Tracheal epithelial cell (primary cell): ENCODE measurements at places on chromosomes 16 and 17. TPM values are rescaled to one million over a fixed set of nuclear protein-coding genes. Genes with fewer than 3 reads are reported as not detected.

RPRML gene
- not detected in 2 replicates for total RNA-seq

NPIPB13 gene
- 0.72 and 2.8 TPM in 2 replicates for total RNA-seq

CHRNE gene
- 0.24 and 0.64 TPM in 2 replicates for total RNA-seq

LAT gene
- 0.48 and 0.85 TPM in 2 replicates for total RNA-seq

AIPL1 gene
- total RNA-seq, result not detected in 2 replicates

DOC2B gene
- 0.64 and 1.7 TPM in 2 replicates for total RNA-seq

SSTR5 gene
- not detected in 2 replicates for total RNA-seq

HOXB3 gene
- 0.43 and 2.7 TPM in 2 replicates for total RNA-seq

PITPNM3 gene
- 15.4 and 47.5 TPM in 2 replicates for total RNA-seq

GLTPD2 gene
- total RNA-seq, result not detected in 2 replicates

SNAI3 gene
- total RNA-seq, result under 0.01 TPM in 1 of 2 replicates, not detected in the other

LPCAT2 gene
- 9.4 and 18.5 TPM in 2 replicates for total RNA-seq

ZFPM1 gene
- 1.7 and 1.9 TPM in 2 replicates for total RNA-seq

CLEC18B gene
- 2.4 TPM in 1 of 2 replicates, not detected in the other for total RNA-seq

TRPV3 gene
- total RNA-seq, result 0.21 and 9.9 TPM in 2 replicates

VPS35 gene
- 147 and 163 TPM in 2 replicates for total RNA-seq

GALR2 gene
- 0.21 TPM in 1 of 2 replicates, not detected in the other for total RNA-seq

PIK3R6 gene
- not detected in 2 replicates for total RNA-seq

TMEM238L gene
- total RNA-seq, result not detected in 2 replicates

TMEM219 gene
- total RNA-seq, result 66.7 and 80.6 TPM in 2 replicates

NKD1 gene
- under 0.01 and 0.43 TPM in 2 replicates for total RNA-seq

ABCA8 gene
- total RNA-seq, result 0.21 and 0.24 TPM in 2 replicates

CARD14 gene
- 1.9 and 3.1 TPM in 2 replicates for total RNA-seq

CLEC18A gene
- under 0.01 and 1.2 TPM in 2 replicates for total RNA-seq

PYDC1 gene
- not detected in 2 replicates for total RNA-seq

ITGA2B gene
- total RNA-seq, result not detected in 2 replicates

SKAP1 gene
- 2.2 TPM in 1 of 2 replicates, not detected in the other for total RNA-seq

CIBAR2 gene
- total RNA-seq, result not detected in 2 replicates

PHF23 gene
- 24.9 and 36.4 TPM in 2 replicates for total RNA-seq

SOX8 gene
- not detected in 2 replicates for total RNA-seq

COX6A2 gene
- total RNA-seq, result not detected in 2 replicates

SLC6A2 gene
- total RNA-seq, result 0.24 TPM in 1 of 2 replicates, not detected in the other

IGSF6 gene
- total RNA-seq, result not detected in 2 replicates

DOC2A gene
- total RNA-seq, result 0.72 TPM in 1 of 2 replicates, not detected in the other

NPIPB4 gene
- total RNA-seq, result 5.8 and 22.7 TPM in 2 replicates

MYOCD gene
- total RNA-seq, result under 0.01 TPM in 1 of 2 replicates, not detected in the other

ACD gene
- 15.2 and 17.1 TPM in 2 replicates for total RNA-seq

SGCA gene
- total RNA-seq, result not detected in 2 replicates

CD300LG gene
- not detected in 2 replicates for total RNA-seq

KRTAP1-1 gene
- 0.24 TPM in 1 of 2 replicates, not detected in the other for total RNA-seq

GAS2L2 gene
- total RNA-seq, result 0.24 TPM in 1 of 2 replicates, not detected in the other

SEZ6L2 gene
- 5.3 and 8.7 TPM in 2 replicates for total RNA-seq

TBC1D3K gene
- not detected in 2 replicates for total RNA-seq

SLC5A11 gene
- total RNA-seq, result not detected in 2 replicates

HSD3B7 gene
- total RNA-seq, result 14.1 and 25.5 TPM in 2 replicates

ST6GALNAC2 gene
- 123 and 124 TPM in 2 replicates for total RNA-seq

ABI3 gene
- total RNA-seq, result not detected in 2 replicates

CA7 gene
- total RNA-seq, result not detected in 2 replicates
